ENCODE measurements at places on chromosomes 6 and 20.

- no peak for DNase-seq
These were observed 136.8 kb downstream of the ALDH8A1 start for GRCh38 chr6:134813146-134813545.

- DNase-seq = no peak
These were observed 75.1 kb downstream of the PPP1R3G start for GRCh38 chr6:5160206-5160605.

GRCh38 chr20:21019814-21020658 lies 86.1 kb downstream of the LINC00237 start:
- no peak for DNase-seq

DNA sequence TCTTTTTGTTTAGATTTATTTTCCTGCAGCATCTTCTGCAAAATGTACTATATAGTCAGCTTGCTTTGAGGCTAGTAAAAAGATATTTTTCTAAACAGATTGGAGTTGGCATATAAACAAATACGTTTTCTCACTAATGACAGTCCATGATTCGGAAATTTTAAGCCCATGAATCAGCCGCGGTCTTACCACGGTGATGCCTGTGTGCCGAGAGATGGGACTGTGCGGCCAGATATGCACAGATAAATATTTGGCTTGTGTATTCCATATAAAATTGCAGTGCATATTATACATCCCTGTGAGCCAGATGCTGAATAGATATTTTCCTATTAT lies 3.2 kb downstream of the FOXC1 start:
- no peak for DNase-seq

DNA sequence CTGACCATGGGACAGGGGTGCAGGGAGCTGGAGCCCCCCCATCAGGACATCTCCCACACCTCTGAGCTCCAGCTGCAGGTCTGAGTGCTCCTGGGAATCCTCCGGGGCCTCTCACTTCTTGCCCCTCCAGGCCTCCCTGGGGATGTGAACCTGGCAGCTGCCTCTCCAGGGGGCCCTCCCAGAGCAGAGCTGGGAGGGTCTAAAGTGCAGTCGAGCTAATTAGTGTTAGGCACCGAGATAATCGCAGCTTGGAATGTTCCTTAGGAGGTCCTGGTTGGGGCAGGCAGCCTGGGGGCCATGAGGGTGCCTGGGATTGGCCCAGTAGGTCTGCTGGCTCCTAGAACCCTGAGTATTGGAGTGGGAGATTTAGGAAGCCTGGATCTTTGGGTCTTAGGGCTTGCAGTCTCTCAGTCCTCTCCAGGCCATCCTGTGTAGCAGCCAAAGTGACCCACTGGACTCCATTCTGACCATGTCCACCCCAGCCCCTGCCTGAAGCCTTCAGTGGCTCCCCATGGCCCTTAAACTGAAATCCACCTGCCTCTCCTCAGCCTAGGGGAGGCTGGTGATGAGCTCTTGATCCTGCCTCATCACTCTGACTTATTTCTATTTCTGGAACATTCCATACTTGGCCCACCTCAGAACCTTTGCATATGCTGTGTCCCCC lies 26.0 kb downstream of the CEBPB start:
- no peak for DNase-seq

GRCh38 chr6:108751851-108752732 lies 96.1 kb upstream of the ARMC2 start:
- no peak for DNase-seq

DNA sequence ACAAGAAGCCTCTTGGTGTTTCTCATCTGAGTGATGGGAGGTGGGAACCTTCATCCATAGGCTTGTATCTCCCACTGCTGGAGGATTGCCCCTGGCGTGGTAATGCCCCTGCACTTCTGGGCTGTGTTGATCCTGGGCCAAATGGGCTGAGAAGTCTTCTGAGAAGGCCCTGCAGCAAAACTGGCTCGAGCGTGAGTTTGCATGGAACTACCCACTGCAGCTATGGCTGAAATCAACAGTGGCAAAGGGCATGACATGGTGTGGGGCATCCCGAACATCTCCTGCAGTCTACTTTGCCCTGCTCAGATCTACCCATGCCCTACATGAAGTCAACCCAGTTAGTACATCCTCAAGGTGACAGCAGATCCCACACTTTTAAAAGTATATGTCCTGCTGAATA lies 130.6 kb downstream of the NRN1 start:
- no peak for DNase-seq

- no peak for DNase-seq
These were observed 187.2 kb downstream of the LRFN2 start for GRCh38 chr6:40399888-40400457.

GRCh38 chr20:57622579-57623381 lies 2.6 kb upstream of the ZBP1 start:
- DNase-seq = peak; percentile 83

DNA sequence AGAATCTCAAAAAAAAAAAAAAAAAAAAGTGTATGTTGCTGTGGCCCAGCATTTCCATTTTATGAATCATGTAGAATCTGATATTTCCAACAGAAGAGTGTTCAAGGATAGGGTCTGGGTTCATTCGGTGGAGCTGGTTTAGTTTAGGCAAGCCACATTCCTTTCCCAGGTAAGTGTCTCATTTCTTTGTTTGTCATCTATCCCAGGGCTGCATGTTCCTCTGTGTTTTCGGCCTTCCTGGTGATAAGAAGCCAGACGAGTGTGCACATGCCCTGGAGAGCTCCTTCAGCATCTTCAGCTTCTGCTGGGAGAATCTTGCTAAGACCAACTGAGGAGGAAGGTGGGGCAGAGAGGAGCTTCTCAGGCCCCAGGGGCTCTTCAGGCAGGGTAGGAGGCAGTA lies 38.2 kb downstream of the NFYA start:
- no peak for DNase-seq

- no peak for DNase-seq
These were observed 66.9 kb upstream of the BHLHE23 start for GRCh38 chr20:63073738-63074065.

- no peak for DNase-seq
These were observed 121.0 kb downstream of the QRSL1 start for GRCh38 chr6:106750142-106750918.

DNA sequence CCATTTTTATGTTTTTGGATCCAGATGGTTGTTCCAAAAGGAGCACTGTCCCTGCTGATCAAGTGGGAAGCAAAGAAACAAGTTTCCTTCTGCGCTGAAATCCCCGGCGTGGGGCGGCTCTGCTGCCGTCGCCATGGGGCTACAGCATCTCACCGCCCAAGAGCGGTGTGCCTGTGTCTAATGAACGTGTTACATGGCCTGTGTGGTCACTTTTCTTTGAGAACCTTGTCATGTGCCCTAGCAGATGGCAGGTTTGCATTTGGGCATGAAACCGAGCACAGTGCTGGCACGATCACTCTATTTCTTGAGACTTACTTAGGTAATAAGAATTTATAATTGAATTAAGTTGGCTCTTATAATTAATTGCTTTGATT lies 51.9 kb downstream of the ZDHHC14 start:
- no peak for DNase-seq

GRCh38 chr20:7196481-7196880 lies 429.0 kb downstream of the BMP2 start:
- DNase-seq = no peak

- no peak for DNase-seq
These were observed 21.7 kb downstream of the KCNK5 start for GRCh38 chr6:39207416-39208222.

DNA sequence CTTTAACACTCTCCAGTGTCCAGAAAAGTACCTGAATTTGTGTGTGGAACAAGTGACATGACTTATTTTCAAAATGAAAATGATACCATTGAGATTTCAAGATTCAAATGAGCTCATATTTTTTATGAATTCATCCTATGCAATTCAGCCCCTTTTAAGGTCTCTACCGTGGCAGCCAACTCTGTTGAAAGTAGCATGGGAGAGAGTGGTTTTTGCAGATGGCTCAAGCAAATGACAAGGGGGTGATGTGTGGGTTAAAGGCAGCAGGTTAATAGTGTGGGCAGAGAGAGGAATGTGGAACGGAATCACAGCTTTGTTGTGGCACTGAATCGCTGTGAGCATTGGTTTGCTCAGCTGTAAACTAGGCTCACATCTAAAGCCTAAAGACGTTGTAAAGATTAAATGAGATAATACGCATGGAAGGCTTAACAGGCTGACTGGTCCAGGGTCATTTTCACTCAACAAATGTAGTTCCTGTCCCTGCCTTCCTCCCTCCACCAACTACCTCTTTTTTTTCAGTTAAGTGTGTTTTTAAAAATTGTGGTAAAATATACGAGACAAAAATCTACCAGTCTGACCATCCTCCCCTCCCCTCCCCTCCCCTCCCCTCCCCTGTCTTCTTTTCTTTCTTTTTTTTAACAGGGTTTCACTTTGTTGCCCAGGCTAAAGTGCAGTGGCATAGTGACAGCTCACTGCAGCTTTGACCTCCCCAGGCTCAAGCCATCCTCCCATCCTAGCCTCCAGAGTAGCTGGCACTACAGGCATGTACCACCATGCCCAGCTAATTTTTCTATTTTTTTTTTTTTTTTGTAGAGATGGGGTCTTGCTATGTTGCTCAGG lies 114.7 kb upstream of the ZNF217 start:
- peak; percentile 38 for DNase-seq

DNA sequence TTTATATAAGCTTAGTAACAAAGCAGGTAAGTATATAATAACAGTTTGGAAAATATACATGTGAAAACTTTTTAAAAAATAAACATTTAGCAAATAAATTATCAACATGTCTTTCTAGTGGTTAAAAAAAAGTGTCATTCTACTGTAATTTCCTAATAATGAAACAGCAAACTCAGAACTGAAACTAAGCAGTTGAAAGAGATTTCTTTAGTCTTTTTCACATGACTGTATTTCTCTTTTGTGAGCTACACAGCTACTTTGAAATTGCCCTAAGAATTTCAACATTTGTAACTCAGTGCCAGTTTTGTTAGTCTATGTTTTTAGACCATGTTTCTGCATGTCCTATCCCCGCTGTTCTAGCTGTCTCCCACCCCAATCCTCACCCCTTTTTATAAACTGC lies 28.4 kb upstream of the SDHAF4 start:
- DNase-seq = no peak

DNA sequence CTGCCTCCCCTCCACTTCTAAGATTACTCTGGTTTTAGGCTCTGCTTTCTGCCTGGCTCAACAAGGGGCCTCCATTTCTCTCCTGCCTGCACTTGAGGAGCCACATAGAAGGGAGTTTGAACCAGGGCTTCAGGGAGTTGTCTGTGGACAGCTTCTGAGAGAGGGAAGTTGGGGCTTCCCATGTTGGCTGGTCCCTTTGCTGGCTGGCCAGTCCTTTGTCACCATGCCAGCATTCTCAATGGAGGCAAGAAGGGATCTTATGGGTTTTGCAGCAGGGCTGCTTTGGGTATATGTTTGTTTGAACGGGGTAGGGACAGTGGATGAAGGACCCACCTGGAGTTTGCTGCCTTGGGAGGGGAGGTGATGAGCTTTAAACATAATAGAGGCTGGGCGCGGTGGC lies 124.9 kb downstream of the CARMIL1 start:
- no peak for DNase-seq

DNA sequence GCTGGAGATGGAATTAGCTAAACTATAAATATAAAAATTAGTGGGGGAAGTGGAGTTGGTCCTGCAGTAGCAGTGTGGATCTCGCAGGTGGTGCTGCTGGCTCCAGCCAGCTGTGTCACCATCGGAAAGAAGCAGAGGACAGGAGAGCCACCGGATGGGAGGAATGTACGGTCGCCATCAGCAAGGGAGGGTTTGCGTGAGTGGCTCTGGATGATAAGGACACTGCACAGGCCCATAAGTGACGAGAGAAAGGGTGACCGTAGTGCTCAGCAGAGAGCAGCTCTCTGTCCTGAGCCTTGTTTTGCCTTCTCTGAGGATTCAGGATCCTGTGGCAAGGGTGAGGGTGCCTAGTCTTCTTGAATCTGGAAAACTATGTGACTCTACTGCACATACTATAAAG lies 378.7 kb downstream of the ZFAND3 start:
- DNase-seq = no peak

- DNase-seq = no peak
These were observed 73.6 kb downstream of the ERMARD start for GRCh38 chr6:169824848-169825557.

GRCh38 chr20:15265581-15266309 lies 928.3 kb upstream of the FLRT3 start:
- no peak for DNase-seq

- peak; percentile 63 for DNase-seq
These were observed 45.9 kb downstream of the ZNF217 start for GRCh38 chr20:53547664-53548239.

GRCh38 chr6:157763129-157763903 lies 59.7 kb upstream of the SNX9 start:
- DNase-seq = no peak

GRCh38 chr6:135012764-135013163 lies 41.9 kb downstream of the HBS1L start:
- no peak for DNase-seq

DNA sequence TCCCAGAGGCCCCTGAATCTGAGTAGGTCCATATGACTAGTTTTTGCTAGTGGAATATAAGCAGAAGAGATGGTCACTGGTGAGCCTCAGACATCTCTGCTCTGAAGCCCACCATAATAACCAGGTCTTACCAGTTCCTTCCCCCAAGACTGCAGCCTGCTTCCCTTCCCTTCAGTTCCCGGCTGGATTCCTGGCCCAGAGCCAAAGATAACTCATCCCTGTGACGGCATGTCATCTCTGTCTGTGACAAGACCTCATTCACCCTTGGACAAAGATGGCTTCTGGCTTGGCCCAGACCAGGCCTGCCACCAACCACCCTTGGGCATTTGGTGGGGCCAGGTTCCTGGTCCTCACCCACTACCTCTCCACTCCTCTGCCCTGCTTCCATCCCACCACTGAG lies 145.5 kb upstream of the TOP1 start:
- no peak for DNase-seq

DNA sequence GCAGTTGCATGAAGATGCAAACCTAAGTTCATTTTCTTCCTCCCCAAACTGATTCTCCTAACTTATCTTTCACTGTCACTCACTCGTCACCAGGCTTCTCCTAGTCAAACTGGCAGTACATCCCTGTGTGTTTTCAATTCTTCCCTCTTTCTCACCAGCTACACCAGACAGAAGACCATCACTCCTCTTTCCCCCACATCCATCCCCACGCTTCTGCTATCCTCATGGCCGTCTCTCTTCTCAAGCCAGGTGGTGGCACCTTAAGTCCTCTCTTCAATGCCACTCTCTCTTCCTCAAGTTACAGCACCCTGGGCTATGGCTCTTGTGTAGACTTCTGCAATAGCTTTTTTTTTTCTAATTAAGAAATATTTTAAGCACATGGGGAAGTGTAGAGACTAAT lies 14.4 kb upstream of the TREM2 start:
- DNase-seq = peak; percentile 9

DNA sequence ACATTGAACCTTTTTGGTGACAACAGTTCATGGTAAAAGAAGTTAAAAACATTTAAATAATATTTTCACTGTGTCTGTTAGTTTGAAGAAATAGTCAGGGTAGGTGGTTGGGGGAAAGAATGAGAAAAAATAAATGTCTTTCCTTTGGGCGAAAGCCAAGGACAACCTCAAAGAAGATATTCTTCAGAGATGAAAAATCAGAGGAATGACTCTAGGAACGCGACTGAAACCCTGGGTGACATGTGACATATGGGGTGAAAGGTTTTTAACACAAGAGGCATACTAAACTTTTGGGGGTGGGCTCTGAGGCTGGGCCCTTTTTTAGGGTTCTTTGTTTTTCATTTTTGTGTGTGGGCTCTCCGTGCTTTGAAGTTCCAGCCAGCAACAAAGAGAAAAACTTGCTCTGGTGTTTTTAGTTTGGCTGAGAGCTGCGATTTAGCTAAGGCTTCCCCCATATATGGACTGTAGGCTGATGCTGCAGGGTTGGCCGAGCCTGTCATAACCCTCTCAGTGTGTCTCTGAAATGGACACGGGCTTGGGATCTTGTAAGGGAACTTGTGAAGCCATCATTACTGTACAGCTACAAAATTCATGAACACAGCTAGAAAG lies 610.1 kb upstream of the ARID1B start:
- DNase-seq = no peak

GRCh38 chr6:97306544-97307320 lies 23.7 kb upstream of the MMS22L start:
- no peak for DNase-seq

Measured in OCI-LY7 (cell line).